ENCODE measurements at places on chromosomes 6 and 20.

- no peak for DNase-seq
These were observed 91.2 kb downstream of the DNAH8 start for GRCh38 chr6:38806271-38806670.

GRCh38 chr6:50093938-50094272 is 44.2 kb upstream of the DEFB112 start:
- DNase-seq = no peak

GRCh38 chr20:21102603-21103311 is 3.4 kb downstream of the LINC00237 start:
- DNase-seq = no peak

DNA sequence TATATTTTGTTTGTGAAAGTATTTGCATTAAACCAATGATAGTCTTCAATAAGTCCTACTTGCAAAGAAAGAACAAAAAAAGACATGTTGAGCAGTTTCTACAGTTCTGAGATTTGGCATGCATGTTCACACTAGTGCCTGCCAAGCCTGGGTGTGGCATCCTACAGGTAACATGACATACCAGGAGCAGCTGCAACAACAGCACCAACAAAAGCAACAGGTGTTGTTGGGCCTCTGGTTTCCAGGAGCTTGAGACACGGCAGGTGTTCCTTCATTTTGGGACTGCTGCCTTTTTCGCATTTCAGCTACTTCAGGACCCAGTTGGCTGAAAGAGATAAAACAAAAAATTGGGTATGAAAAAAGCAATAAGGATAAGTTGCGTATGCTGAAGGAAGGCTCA is 41.2 kb upstream of the MTRF1L start:
- DNase-seq = no peak

GRCh38 chr20:48784273-48784641 is 43.5 kb downstream of the PREX1 start:
- DNase-seq = no peak

DNA sequence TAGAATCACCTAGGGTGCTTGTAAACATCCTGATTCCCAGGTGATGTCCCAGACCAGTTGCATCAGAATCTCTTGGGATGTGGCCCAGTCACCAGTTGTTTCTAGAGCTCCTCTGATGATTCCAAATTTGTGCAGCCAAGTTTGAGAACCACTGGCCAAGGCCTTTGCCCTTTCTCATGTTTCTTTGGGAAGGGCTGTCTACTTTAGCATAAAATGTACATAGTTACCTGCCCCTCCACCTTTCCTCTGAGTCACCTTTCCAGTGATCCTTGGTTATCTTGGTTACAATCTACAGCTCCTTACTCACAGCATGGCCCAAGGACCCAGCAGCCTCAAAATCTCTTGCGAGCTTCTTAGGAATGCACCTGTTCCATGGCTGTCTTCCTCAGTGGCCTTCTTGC is 266.4 kb upstream of the PRND start:
- no peak for DNase-seq

- no peak for DNase-seq
These were observed 84.4 kb downstream of the EYA2 start for GRCh38 chr20:46978951-46979491.

GRCh38 chr6:116420341-116420740 is 40.8 kb upstream of the CALHM6 start:
- no peak for DNase-seq
